ENCODE measurements at places on chromosomes 7 and 10.

GRCh38 chr10:13331646-13332045 lies 16.4 kb downstream of the SEPHS1 start:
- no peaks in the 10 kb centered on the region for H3K27me3 ChIP-seq
- H3K27ac ChIP-seq, result no peak overlapping the region
- no peak for DNase-seq
- peaks cover 71% of the 10 kb centered on the region for H3K36me3 ChIP-seq

- H3K36me3 ChIP-seq, result no peaks in the 10 kb centered on the region
- no peaks in the 10 kb centered on the region for H3K27me3 ChIP-seq
- H3K4me1 ChIP-seq, result no peaks in the 10 kb centered on the region
Measured at GRCh38 chr10:58158806-58159205, 108.9 kb downstream of the IPMK start.

DNA sequence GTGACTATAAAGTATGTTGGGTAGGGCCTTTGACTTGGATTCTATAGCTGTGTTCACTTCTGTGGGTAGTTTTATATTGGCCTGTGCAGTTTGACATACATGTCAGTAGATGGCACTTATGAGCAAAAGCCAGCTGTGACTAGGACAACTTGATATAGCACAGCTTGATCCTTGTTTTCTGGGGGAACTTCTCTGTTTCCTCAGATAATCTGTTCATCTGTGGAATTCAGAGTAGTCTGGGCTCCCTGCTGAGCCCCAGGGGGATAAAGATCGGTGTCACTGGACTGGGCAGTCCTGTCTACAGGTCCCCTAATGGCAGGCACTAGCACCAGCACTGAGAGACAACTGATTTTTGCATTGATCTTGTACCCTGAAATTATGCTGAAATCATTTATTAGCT lies 25.4 kb downstream of the CYP2C9 start:
- no peaks in the 10 kb centered on the region for H3K36me3 ChIP-seq
- no peaks in the 10 kb centered on the region for H3K27me3 ChIP-seq
- DNase-seq, result peak; percentile 21
- H3K4me3 ChIP-seq, result no peak overlapping the region

GRCh38 chr10:92813979-92814378 lies 34.3 kb upstream of the EXOC6 start:
- H3K36me3 ChIP-seq, result no peaks in the 10 kb centered on the region
- DNase-seq, result no peak
- H3K27me3 ChIP-seq, result no peaks in the 10 kb centered on the region

- H3K4me3 ChIP-seq, result no peak overlapping the region
- DNase-seq, result no peak
- H3K4me1 ChIP-seq, result no peaks in the 10 kb centered on the region
- H3K27ac ChIP-seq, result no peak overlapping the region
- H3K27me3 ChIP-seq, result peaks cover 25% of the 10 kb centered on the region
Measured at GRCh38 chr10:130066743-130067142, 43.9 kb downstream of the C10orf143 start.

GRCh38 chr7:67855322-67855721 lies 858.7 kb downstream of the TYW1 start:
- no peak overlapping the region for H3K27ac ChIP-seq
- no peak for DNase-seq
- H3K4me1 ChIP-seq, result no peaks in the 10 kb centered on the region
- no peaks in the 10 kb centered on the region for H3K36me3 ChIP-seq
- H3K27me3 ChIP-seq, result no peaks in the 10 kb centered on the region

- H3K27ac ChIP-seq, result no peak overlapping the region
- H3K36me3 ChIP-seq, result no peaks in the 10 kb centered on the region
- DNase-seq, result no peak
- no peaks in the 10 kb centered on the region for H3K27me3 ChIP-seq
Measured at GRCh38 chr7:126065766-126066165, 1136.1 kb upstream of the POT1 start.

DNA sequence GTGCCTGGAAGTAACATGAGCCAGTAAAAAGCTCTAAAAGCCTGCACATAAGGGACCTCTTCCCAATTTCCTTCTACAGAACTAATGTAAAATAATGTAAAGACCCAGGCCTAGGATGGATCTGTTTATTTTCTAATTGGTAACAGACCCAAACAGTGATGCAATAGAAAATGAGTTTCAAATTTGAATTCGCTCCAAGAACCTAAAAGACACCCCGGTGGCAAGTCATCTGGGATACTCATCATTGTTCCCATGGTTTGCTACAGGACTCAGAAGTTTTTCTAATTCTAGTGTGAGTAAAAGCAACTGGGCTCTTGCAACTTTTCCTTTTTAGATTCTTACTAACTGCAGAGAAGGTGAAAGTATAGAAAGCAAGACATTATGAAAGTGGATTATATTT lies 271.3 kb upstream of the CACNA2D1 start:
- no peaks in the 10 kb centered on the region for H3K27me3 ChIP-seq
- H3K4me1 ChIP-seq, result no peaks in the 10 kb centered on the region
- H3K27ac ChIP-seq, result no peak overlapping the region
- no peaks in the 10 kb centered on the region for H3K36me3 ChIP-seq

GRCh38 chr7:131325179-131325840 lies 2.4 kb upstream of the MKLN1 start:
- peaks cover 5% of the 10 kb centered on the region for H3K4me1 ChIP-seq
- no peak overlapping the region for H3K4me3 ChIP-seq
- no peak for DNase-seq
- no peaks in the 10 kb centered on the region for H3K36me3 ChIP-seq
- no peaks in the 10 kb centered on the region for H3K27me3 ChIP-seq
- H3K27ac ChIP-seq, result no peak overlapping the region

DNA sequence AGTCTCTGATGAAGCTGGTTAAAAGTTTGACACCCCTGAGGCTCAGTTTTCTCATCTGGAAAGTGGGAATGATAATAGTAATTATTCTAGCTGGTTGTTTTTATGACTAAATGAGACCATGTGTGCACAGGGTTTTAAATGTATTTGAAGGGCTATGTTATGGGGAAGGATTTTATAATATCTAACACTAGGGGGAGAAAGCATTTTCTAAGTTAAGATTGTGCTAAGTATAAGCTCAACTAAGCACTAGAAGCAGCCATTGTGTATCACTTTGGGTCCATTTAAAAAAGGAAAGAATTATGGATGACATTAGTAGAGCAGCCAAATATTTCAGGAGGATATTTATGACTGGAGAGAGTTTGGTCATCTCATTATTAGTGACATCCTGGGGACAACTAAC lies 49.5 kb upstream of the CREB5 start:
- no peaks in the 10 kb centered on the region for H3K4me1 ChIP-seq
- no peak overlapping the region for H3K4me3 ChIP-seq
- H3K27ac ChIP-seq, result no peak overlapping the region
- no peaks in the 10 kb centered on the region for H3K27me3 ChIP-seq
- no peak for DNase-seq
- H3K36me3 ChIP-seq, result no peaks in the 10 kb centered on the region

DNA sequence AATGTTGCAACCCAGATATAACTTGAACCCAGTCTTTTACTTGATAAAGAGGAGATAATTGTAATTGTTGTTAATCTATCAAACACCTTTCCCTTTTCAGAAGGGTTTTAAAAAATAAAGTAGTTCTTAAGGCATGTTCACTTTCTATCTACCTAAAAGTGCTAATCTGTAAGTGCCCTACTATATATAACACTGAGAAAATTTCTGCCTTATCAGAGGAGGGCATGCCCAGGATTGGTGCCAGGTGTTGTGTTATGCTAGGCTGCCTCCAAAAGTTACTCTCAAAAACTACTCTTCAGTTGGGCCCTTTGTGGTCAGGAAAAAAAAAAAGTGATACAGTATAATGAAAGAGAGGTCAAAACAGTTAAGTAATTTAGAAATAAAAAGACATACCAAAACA lies 36.3 kb downstream of the SMNDC1 start:
- no peak overlapping the region for H3K27ac ChIP-seq
- no peak for DNase-seq
- no peaks in the 10 kb centered on the region for H3K27me3 ChIP-seq
- no peaks in the 10 kb centered on the region for H3K4me1 ChIP-seq
- no peaks in the 10 kb centered on the region for H3K36me3 ChIP-seq
- no peak overlapping the region for H3K4me3 ChIP-seq

DNA sequence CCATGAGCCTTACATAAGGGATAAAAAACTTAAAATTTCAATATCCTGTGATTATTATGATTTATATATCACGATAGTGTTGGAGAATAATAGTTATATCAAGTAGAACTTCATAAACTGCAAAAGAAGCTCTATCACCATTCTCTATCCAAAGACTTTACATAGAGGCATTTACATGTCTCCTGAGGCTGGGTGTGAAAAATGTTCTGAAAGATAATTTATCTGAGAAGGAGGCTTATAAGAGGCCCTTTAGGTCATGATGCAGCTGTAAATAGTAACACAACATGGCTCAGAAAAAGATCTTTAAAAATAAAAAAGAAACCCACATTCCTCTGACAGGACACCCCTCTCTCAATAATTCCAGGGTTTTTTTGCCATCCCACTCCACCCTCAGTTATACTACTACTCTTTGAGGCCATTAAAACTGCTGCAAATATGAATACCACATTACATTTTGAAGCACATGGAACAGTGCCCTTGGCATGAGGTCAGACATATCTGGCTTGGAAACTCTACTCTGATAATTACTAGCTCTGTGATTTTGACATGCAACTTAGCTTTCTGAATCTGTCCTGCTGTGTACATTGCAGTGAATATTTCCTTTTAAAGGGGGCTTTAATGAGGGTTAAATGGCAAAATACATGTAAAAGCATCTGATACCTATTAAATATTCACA lies 55.5 kb downstream of the SLC16A12 start:
- no peaks in the 10 kb centered on the region for H3K4me1 ChIP-seq
- H3K36me3 ChIP-seq, result no peaks in the 10 kb centered on the region
- H3K27me3 ChIP-seq, result no peaks in the 10 kb centered on the region
- DNase-seq, result no peak
- no peak overlapping the region for H3K4me3 ChIP-seq

- H3K36me3 ChIP-seq, result peaks cover 7% of the 10 kb centered on the region
- no peak overlapping the region for H3K27ac ChIP-seq
- H3K27me3 ChIP-seq, result no peaks in the 10 kb centered on the region
- no peak for DNase-seq
- peaks cover 14% of the 10 kb centered on the region for H3K4me1 ChIP-seq
Measured at GRCh38 chr10:50516171-50516570, 107.6 kb downstream of the SGMS1 start.

DNA sequence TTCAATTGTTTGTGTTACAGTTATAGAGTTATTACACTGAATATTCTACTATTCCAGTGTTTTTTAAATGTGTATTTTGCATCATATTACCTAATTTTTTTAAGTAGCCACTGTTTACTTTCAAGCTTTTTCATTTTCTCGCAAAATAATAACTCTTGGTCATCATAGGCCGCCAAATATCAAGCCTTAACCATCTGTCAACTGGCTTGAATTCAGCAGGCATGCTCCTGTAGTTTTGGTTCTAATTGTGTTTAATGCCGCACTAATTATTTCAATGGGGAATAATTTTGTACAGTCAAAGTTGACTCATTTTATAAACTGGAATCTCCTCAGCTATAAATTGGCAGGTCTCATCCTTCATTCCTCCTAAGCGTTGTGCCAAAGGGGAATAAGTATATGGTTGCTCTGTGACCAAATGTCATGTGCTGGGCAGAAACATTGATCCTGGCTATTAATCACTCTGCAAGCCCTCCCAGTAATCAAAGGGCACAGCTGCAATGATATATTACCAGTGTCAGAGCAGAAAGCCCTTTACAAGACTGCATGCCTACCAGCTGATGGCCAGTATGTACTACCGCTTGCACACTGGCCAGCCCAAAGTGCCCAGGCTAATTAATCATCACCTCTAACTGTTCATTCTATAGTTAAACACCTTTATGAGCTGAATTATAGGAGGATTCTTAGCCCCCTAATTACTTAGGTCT lies 74.8 kb downstream of the SKAP2 start:
- no peaks in the 10 kb centered on the region for H3K27me3 ChIP-seq
- DNase-seq, result no peak
- no peaks in the 10 kb centered on the region for H3K36me3 ChIP-seq
- no peak overlapping the region for H3K27ac ChIP-seq
- H3K4me1 ChIP-seq, result no peaks in the 10 kb centered on the region

DNA sequence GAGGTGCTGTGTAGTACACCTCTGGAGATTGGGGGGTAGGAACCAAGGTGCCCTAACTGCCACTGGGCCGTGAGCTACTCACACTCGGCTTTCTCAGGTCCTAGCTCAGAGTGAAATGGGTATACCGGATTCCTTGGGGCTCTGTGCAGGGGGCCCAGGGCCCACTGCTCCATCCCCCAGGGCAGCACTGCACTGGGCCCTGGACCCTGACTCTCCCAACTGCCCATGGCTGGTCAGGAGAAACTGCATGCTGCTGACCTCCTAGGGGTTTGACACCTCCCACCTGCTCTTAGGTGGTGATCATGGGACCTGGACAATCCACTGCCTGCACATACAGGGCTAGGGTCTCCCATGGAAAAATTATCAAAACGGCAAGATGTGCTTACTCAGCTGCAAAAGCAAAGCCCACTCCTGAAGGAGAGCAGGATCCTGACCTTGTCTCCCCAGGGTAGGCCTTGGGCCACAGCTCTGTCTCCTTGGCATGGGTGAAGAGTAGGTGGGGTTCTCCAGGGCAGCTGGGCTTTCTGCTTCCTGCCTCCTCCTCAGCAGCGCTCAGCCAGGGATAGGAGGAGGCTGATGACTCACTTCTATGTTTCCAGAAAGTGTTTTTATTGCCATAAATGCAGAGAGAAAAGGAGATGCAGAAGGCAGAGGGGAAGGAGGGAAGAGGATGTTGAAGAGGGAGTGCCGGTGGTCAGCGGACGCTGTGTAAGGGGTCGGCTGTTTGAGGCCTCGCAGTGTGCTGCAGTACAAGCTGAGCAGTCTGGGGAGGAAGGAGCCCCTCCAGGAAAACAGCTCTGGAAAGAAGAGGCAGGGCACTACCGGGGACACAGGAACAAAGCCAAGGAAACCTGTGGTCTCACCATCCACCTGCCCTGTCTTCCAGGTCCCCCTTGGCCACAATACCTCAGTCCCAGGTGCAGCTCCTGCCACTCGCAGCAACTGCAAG lies 107.8 kb downstream of the ARHGAP22 start:
- peaks cover 40% of the 10 kb centered on the region for H3K4me1 ChIP-seq
- no peak for DNase-seq
- no peak overlapping the region for H3K4me3 ChIP-seq

- H3K4me3 ChIP-seq, result no peak overlapping the region
- H3K4me1 ChIP-seq, result peaks cover 25% of the 10 kb centered on the region
- no peaks in the 10 kb centered on the region for H3K27me3 ChIP-seq
- no peaks in the 10 kb centered on the region for H3K36me3 ChIP-seq
- peak overlapping the region; percentile 79 for H3K27ac ChIP-seq
- peak; percentile 57 for DNase-seq
Measured at GRCh38 chr10:13404305-13404759, 56.2 kb upstream of the SEPHS1 start.

DNA sequence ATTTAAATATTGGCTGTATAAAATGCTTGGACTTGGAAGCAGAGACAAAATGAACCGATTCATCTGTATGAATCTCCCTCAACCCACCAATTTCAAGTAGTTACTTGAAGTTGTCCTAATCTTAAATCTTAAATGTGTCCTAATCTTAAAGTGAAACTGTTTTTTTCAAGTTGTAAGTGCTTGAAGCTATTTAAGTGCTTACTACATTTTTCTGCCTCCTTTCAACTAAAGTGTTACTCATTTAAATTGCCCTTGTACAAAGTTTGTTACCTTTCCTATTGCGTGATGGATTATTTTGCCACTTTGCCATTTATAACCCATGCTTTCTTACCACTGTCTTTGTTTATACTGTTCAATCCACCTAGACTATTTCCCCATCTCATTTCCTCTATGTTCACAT lies 2.8 kb downstream of the BCAP29 start:
- H3K4me1 ChIP-seq, result peaks cover 13% of the 10 kb centered on the region
- DNase-seq, result no peak
- H3K27ac ChIP-seq, result peak overlapping the region; percentile 17
- no peaks in the 10 kb centered on the region for H3K27me3 ChIP-seq
- peaks cover 39% of the 10 kb centered on the region for H3K36me3 ChIP-seq

Measured in K562 (cell line).